NCI-H510A (cell line): ENCODE measurements at places on chromosomes 5 and 9.
A peak's percentile ranks its signal among the peaks of the same experiment; 100 is the strongest.

- no peak for DNase-seq
Measured at GRCh38 chr5:98296426-98296825, 477.0 kb upstream of the RGMB start.

DNA sequence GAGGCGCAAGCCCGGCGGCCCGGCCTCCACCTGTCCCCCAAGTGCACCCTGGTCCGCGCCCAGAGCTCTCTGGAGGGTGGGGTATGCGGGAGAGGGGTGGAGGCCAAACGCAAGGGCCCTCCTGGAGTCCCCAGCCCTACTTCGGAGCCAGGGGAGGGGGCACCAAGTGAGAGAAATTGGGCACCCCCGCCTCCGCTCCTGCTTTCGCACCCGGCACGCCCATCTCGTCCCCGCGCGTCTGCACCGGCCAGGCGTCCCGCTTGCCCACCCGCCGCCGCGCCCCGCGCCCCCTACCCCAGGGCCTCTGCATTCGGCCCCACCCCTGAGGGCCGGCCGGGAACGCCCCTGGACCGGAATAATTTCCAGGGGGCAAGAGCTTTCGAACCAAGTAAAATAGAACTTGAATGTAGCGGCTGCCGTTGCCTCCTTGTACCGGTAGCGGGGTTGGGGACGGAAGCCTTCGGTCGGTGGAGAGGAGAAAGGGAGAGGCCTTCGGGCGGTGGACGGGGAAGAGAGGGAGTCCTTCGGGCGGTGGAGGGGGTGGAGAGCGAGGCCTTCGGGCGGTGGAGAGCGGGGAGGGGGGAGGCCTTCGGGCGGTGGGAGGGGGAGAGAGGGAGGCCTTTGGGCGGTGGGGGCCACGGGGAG, 694 bp upstream of the PHPT1 start:
- DNase-seq = peak; percentile 75

DNA sequence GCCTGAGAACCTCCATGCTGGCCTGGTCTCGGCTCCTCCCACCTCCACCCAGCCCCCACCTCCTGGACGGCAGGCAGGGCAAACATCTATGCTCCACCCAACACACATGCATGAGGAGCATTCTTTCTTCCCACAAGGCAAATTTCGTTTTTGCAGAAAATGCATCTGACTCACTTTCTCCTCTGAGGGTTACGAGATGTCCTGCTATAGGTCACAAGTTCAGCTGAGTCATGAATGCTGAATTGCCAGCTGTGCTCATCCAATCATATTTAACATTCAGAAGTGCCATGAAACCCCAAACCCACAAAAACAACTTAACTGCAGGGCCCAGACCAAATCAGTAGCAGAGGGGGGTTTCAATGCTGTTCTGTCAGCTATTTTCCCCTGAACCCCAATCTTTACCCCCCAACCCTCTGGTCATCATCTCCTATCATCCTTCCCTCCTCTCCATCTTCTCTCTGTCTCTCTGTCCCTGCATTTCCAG, 39.0 kb upstream of the OSMR start:
- DNase-seq = no peak

DNA sequence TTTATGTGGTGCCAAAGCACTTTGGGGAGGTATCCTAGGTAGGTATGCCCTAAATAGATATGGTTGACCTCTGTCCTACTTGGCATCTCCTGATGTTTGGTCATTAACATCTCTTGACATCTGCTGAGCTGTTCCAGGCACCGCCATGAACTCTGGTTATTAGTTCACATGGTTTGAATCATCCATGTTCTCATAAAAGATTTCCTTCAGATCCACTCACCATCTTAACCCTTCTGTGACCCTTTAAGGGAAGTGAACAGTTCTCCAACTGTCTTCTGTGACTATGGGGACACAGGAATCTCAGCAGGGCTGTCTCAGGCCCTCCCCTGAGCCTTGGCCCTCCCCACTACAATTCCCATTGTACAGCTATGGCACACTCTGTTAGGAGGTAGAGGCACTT, 167.7 kb downstream of the CDH6 start:
- DNase-seq = no peak

GRCh38 chr5:160159991-160160792, 40.9 kb upstream of the PWWP2A start:
- DNase-seq = no peak

DNA sequence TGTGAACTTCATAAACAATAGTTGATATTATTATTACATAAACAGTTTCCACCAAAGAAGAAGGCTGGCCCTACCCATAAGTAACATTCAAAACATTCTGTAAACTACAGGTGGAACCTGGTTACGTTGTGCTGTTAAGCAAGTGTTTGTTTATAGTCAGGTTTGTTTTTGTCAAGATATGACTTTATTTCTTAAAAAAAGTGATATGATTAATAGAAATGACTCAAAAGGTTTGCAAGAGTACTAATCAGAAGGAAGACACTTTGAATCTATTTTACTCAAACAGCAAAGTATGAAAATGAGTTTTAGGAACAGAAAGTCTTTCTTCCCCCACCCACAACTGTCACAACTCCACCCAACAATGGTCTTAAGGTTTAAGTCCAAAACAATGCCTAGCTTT, 220.8 kb downstream of the PLK2 start:
- no peak for DNase-seq

- no peak for DNase-seq
Measured at GRCh38 chr5:116953251-116953930, 378.8 kb upstream of the SEMA6A start.

DNA sequence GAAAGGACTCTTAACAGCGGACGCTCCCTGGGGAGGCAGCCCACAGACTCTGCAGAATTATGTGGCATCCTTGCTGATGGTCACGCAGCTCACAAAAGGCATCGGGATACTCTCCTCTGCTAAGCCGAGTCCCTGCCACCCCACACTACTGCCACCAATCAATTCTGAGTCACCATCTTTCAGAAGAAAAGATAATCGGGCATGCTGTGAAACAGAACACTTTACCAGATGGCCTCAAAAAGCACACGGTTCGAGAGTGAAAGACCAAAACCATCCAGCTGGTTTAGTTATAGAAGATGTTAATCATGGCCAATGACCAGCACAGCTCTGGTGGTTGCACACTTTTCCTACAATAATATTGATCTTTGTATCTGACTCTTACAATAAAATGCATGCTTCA, 136.3 kb downstream of the MYO10 start:
- DNase-seq = no peak

- DNase-seq = no peak
Measured at GRCh38 chr9:135048758-135049444, 38.6 kb upstream of the OLFM1 start.

GRCh38 chr9:90801973-90802322, 329 bp downstream of the SYK start:
- DNase-seq = no peak

GRCh38 chr5:16574789-16575721, 41.7 kb downstream of the RETREG1 start:
- DNase-seq = no peak

- no peak for DNase-seq
Measured at GRCh38 chr5:138466125-138466899, 1.0 kb downstream of the EGR1 start.

GRCh38 chr9:70941191-70941590, 180.2 kb downstream of the TRPM3 start:
- DNase-seq = no peak

DNA sequence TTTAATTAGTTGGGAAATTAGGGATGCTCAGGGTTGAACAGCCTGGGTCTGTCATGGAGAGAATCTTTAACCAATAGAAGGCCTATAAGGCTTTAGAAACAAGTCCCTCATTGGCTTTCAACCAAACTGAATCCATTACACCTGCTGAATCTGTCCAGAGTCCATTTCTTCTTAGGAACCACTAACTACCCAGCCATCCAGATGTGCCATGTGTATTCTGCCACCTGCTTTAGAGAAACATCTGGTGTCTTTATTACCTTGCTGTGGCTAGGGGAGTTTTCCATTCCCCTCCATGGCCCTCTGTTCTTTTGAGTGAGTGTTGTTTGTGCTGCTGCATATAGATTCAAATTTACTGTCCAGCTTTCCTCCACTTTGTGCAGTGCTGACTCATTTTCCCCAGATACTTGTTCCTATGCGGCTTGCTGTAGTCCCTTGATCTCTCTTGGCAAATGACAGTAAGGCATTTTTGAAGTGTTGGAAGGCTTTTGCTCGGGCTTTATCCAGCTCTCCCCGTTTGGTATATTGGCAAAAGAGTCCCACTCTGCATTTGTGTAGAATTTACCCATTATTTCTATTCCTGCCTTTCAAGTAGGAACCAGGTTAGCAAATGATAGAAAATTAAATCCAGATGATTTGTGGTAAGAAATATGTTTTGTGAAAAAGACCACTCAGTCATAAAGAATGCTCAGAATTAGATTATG, 54.6 kb downstream of the NLN start:
- DNase-seq = no peak
